ENCODE measurements at places on chromosomes 5 and 9. TPM values are rescaled to one million over a fixed set of nuclear protein-coding genes. Genes with fewer than 3 reads are reported as not detected.

DNA sequence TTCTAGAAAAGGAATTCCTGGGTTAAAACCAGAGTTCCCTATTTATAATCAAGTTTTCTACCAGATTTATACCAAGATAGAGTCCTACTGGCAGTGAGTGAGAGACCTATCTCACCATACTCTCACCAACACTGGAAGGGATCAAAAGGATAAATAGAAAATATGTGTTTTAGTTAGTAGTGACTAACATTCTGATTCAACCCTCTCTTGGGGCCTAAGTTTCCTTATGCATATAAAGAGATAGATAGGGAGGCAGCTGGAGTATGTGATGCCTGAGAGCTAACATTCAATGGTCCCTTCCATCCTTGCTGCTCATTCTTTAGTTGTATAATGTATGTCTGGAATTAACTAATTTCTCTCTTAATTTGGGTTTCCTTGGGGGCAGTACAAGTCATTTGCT, 32.0 kb downstream of the CKMT2 start:
- DNase-seq = no peak

DNA sequence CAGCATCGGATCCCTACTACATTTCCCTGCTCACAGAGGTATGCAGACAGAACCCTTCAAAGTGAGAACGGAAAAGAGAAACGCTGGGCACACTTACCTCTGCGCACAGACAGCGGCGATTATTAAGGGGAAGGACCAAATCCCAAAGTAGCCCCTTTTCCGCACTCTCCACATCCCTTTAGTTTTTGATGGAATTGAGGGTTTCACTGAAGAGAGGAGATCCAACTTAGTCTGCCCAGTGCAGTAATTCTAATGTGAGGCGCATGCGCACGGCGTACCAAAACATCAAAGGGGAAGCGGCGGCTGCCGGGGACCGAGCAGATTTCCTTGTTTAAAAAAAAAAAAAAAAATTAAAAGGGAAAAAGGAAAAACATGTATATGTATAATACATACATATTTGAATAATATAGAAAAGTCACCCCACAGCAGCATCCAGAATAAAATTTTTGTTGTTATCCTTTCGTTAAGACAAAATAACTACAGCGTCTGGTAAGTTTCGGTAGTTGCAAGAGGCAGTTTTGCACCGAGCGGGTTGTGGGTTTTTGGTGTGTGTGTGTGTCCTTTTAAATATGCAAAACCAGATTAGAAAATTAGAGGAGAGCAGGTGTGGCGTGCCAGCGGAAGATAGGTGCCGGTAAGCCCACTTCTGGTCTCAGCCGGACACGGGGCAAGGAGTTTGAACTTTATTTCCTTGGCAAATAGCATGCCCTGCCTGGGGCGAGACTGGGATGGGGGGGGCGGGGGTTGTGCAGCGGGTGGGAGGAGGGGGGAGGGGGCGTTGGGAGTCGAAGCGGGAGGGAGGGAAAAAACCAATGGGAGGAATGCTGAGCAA, at the start of gene GABRB2:
GABRB2 (minus strand) TSS at position 256 of the 832 bp plus-strand sequence; CDS start at position 174, 82 bp downstream.
- peak; percentile 18 for DNase-seq

DNA sequence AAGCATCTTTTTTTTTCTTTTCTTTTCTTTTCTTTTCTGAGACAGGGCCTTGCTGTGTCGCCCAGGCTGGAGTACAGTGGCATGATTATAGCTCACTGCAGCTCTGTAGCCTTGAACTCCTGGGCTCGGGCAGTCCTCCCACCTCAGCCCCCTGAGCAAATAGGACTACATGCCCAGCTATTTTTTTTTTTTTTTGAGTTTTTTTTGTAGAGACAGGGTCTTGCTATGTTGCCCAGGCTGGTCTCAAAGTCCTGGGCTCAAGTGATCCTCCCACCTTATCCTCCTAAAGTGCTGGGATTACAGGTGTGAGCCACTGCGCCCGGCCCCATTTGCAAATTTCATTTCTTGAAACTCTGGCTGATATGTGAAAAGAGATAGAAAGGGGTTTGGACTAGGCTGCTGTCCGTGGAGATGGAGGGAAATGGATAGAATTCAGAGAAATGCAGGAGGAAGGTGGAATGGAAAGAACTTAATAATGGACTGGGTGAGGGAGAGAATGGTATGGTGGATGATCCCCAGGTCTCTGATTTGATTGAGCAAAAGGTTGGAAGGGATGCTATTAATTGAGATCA, 32.9 kb downstream of the TNFAIP8 start:
- no peak for DNase-seq

GRCh38 chr5:149212198-149212951, 59.3 kb upstream of the AFAP1L1 start:
- no peak for DNase-seq

DNA sequence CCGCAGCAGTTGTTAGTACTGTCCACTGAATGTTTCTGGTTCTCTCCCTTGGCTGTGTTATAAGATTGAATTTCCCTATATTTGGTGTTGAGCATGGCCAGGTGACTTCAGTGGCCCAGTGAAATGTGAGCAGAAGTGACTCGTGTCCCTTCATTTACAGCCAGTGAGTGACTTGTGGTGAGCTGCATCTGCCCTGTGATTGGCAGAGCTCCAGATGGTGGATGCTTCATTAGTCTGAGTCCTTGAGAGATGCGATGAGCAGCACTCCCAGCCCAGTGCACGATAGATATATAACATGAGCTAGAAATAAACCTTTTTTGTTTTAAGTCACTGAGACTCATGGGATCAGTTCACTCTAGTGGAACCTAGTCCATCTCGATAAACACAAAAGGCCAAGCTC, 19.3 kb downstream of the PCSK5 start:
- DNase-seq = no peak

- DNase-seq = peak; percentile 74
Observed at GRCh38 chr9:134738869-134739659, 97.5 kb downstream of the COL5A1 start.

DNA sequence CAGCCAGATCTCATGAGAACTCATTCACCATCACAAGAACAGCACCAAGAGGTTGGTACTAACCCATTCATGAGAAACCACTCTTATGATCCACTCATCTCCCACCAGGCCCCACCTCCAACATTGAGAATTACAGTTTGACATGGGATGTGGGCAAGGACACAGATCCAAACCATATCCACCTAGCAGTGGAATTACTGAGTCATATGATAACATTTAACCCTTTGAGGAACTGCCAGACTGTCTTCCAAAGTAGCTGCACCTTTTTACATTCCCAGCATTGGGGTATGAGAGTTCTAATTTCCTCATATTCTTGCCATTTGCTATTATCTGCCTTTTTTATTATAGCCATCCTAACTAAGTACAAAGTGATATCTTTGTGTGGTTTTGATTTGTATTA, 51.9 kb downstream of the CTNNA1 start:
- no peak for DNase-seq

GRCh38 chr9:131690941-131691573, 48.8 kb downstream of the RAPGEF1 start:
- DNase-seq = no peak

DNA sequence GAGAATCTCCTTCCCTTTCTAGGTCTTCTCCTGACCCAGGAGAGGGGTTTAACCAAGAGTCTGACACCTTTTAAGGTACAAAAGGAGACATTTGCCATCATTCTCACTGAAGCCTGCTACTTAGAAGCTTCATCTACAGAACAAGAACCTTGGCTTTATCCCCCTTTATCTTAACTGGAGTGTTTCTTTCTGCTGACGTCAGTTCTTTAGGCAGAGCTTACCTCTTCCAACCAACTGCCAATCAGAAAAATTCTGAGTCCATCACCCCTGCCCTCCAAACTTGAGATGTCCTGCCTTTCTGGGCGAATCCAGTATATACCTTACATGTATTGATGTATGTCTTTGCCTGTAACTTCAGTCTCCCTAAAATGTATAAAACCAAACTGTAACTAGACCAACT, 37.2 kb downstream of the PLEKHG4B start:
- no peak for DNase-seq

DNA sequence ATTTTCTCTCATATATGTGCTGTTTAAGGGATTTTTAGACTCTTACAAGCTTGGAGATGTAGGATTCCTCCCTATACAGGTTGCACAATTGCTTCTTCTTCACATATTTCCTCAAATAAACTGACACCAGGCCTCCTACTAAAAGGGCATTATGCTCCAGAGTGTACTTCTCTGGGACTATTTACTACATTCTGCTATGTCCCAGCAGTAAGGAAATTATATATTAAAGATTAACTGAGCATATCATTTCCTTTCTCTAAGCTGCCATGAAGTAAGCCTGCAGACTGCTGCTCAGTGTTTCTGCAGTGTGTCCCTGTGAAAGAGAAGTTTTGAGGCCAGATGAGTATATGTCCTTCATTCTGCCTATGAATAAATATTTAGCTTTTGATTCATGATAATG, 356.9 kb upstream of the NUDT12 start:
- no peak for DNase-seq

DNA sequence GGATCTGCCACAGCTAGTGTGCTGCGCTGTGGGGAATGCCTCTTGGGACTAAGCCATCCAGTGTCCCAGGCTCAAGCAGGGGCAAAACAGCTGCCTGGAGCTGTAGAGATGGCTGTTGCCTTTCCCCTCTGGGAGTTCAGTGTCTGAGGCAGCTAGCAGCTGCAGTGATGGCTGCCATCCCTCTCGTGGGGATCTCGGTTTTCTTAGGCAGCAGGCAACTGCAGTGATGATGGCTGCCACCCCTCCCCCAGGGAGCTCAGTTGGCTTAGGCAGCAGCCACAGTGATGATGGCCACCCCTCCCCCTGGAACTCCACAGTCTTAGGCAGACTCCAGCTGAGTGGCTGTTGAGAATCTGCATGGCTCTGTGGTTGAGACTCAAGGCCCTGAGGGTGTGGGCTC, 1389.2 kb upstream of the NUDT12 start:
- no peak for DNase-seq

DNA sequence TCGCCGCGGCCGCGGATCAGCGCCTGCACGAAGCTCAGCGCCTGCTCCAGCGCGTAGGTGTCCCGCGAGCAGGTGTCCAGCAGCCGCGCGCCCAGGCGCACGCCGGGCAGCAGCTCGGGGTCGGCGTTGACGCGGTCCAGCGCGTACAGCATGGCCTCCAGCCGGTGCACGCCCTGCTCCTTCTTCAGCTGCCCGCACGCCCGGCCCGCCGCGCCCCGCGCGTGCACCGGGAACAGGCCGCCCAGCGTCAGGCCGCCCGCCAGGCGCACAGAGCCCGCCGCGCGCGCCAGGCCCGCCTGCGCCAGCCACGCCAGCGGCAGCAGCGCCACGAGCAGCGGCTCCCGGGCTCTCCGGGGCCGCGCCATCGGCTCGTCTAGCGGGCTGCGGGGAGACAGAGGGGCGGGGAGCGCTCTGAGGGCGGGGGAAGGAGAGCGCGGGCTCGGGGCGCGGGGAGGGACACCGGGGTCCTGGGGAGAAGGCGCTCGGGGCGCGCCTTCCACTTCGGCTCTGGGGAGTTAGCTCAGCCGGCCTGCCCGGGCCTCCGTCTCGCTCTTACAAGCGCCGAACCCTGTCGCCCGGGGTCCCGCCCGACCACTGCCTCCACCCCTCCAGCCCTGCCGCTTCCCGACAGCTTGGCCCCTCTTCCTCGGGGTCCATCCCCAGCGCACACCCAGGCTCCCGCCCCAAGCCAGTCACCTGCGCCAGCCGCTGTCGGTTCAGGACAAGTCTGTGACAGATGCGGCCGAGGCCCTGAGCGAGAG, at the start of gene GRM6:
GRM6 (minus strand) TSS at position 741 of the 761 bp plus-strand sequence; CDS start at position 365, 376 bp downstream.
- DNase-seq = no peak

DNA sequence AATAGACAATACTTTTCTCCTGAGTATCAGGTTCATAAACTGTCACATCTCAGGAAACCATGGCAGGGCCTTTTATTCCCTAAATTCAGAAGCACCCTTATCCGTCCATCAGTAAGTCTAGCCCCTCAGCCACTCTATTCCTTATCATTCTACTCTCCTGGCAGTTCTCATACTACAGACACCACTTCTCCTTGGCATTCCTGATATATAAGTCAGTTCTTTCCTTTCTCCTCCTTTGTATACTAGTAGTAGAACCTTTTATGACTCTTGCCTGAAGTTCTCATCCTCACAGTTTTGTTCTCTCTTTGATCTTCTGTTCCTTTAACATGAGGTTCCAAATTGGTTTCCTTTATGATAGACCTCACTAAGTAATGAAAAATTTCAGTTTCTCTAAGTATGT, 29.3 kb downstream of the GRAMD2B start:
- no peak for DNase-seq

- no peak for DNase-seq
Observed at GRCh38 chr9:128159522-128159783, 612 bp upstream of the BBLN start.

- DNase-seq = no peak
Observed at GRCh38 chr5:147733075-147733474, 49.5 kb downstream of the JAKMIP2 start.

DNA sequence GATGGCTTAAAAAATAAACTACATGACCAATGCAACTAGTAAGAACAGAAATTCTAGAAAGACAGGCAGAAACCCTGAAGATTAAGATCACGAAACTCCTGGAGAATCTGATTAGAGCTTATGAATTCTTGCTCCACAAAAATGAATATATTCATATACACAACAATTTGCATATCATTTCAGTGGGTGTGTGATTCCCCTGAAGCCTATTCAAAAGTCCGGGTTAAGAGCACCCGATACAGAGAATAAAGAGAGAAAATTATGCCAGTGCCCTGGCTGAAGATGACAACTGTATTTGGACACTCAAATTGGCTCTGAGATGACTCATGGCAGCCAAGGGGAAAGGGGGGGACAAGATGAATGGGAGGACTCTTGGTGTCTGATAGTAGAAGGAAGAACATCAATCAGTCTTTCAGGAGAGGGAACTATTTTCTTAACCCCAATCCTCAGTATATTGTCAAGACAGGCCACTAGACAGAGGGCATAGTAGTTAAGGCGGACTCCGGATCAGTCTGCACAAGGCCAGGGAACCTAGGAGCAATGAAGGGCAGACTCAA, 6.0 kb downstream of the TMOD1 start:
- no peak for DNase-seq

GRCh38 chr5:154189819-154190594, 526 bp upstream of the GALNT10 start:
- peak; percentile 64 for DNase-seq

- DNase-seq = no peak
Observed at GRCh38 chr5:178388386-178389025, 155.9 kb upstream of the PHYKPL start.

- DNase-seq = no peak
Observed at GRCh38 chr5:118043531-118043930, 944.8 kb downstream of the DTWD2 start.

DNA sequence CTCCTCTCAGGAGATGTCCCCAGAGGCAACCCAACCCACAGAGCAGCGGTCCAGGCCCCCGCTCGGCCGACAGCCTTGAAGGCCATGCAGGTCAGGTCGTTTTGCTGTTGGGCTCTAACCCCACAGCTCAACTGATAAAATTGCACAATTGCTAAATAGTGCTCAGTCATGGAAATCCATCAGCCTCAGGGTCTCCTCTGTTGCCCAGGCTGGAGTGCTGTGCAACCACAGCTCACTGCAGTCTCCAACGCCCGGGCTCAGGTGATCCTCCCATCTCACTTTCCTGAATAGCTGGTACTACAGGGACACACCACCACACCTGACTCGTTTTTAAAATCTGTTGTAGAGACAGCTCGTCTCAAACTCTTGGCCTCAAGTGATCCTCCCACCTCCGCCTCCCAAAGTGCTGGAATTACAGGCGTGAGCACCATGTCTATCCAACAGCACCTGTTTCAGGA, 18.3 kb downstream of the BRD3OS start:
- DNase-seq = no peak

Gene HAVCR2
- total RNA-seq = 32.1 TPM

Gene SLC1A1
- 16.8 TPM for total RNA-seq

Gene CCL28
- 15.1 TPM for total RNA-seq

Gene COL23A1
- total RNA-seq = 12.3 TPM

Gene PKD2L2
- total RNA-seq = not detected

Gene FBN2
- total RNA-seq = 5.9 TPM

Gene CCDC192
- total RNA-seq = 2.1 TPM

Gene PHYHD1
- total RNA-seq = 48.9 TPM

Gene PCDHGB6
- total RNA-seq = 16.8 TPM

Measured in tibial nerve (tissue), 4 donors.